ENCODE measurements at places on chromosomes 1 and 21.

DNA sequence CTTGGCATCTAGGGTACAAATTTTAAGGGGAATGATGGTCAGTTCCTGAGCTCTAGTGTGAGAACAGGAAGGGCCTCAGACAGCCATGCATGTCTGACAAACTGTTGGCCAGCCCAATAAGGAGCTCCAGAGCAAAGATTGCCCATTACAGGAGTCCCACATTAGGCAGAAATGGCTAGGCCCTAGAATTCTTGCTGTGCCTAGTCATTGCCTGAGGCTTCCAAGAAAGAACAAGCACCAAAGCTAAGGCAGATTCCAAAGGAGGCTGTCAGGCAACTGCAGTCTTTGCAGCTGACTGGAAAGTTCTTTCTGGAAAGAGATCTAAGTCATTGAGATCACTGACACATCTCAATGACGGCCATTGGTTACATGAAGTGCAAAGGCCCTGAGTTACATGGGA is 3.9 kb upstream of the STIL start:
- no peak for DNase-seq

- no peak for DNase-seq
These were observed 87.1 kb upstream of the COL6A1 start for GRCh38 chr21:45894450-45894825.

DNA sequence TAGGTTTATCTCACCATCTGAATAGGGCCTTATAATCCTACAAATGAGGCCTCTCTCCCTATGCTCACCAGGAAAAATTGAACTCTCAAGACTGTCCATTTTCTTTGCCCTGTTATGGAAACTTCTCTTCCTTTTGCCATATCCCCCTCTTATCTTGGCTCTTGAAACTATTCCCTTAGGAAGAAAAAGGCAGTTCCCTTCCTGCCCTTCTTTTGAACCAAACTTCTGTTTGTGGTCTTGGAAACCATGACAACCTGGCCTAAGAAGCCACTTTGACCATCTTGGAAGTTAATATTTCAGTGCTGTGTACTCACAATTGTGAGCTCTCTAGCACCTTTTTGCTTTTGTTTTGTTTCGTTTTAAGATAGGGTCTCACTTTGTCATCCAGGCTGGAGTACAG is 40.0 kb downstream of the ATP2B4 start:
- no peak for DNase-seq

GRCh38 chr1:74512170-74512915 is at the start of gene LRRC53:
Gene LRRC53 (minus strand): TSS chr1:74512611. CDS start chr1:74483349, 29,262 bp downstream.
- no peak for DNase-seq

GRCh38 chr1:36203554-36204346 is 20.5 kb upstream of the THRAP3 start:
- no peak for DNase-seq

DNA sequence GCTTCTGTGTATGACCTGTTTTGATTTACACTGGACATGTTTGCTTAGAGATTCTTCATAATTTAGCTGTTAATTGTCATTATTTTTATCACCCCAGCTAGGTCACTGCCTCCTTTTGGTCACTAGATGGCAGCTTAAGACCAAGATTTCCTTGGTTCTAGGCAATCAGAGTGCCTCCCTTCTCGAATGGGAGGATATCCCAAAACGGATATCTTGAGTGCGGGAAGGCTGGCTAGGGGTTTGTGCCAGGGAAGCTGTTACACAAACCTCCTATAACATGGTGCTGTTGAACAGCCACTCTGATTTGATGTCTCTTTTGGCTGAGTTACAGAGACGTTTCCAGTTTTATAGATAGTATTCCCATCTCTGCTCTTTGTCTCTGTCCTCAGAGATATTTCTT is 283.5 kb downstream of the S1PR1 start:
- no peak for DNase-seq

GRCh38 chr1:232207073-232207866 is 422.7 kb downstream of the SIPA1L2 start:
- DNase-seq: no peak

GRCh38 chr21:42616941-42617340 is 36.5 kb upstream of the PDE9A start:
- DNase-seq: no peak

GRCh38 chr1:227749916-227750710 is 14.9 kb downstream of the SNAP47 start:
- no peak for DNase-seq

- DNase-seq: no peak
These were observed 16.1 kb downstream of the NOC2L start for GRCh38 chr1:942864-943533.

- DNase-seq: no peak
These were observed 5.5 kb upstream of the OLFML2B start for GRCh38 chr1:162029157-162029556.

DNA sequence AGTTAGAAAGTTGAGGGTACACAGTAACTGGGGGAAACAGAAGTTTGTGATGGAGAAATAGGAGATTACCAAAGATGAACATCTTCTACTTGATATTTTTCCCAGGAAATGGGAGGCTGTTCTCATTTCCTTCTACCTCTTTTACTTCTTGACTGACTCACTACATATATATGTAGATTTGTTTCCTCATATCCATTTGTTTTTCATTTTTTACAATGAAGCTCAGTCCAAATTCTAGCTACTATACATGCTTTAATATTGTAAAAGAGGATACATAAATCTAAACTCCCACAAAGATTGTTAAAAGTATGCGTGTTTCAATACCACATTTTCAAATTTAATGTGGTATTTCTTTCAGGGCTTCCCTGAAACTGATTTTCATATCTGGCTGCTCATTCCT is 366.6 kb upstream of the NCAM2 start:
- no peak for DNase-seq

- DNase-seq: no peak
These were observed 2.8 kb downstream of the ELAVL4 start for GRCh38 chr1:50111503-50111902.

GRCh38 chr1:165025805-165026204 is 330.7 kb downstream of the LMX1A start:
- DNase-seq: no peak

DNA sequence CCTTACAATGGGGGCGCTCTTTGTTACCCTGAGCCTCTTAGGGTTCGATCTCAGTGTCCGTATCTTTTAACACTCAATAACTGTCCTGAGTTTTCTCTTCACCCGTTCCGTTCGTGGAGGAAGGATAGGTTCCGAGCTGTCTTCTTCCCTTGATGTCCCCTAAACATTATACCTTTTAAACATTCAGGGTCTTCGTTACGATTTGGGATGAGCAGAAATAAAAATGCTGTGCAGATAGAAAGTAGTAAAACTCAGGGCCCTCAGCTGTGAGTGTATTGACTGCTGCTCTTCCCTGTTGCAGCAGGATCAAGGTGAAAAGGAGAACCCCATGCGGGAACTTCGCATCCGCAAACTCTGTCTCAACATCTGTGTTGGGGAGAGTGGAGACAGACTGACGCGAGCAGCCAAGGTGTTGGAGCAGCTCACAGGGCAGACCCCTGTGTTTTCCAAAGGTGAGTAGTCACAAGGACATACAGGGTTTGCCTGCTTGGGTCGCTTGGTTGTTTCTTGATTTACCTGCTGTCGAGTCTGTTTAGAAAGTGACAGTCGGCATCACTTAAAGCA is 784 bp downstream of the RPL11 start:
- DNase-seq: no peak

GRCh38 chr1:91160363-91161075 is 138.7 kb upstream of the ZNF644 start:
- DNase-seq: no peak

DNA sequence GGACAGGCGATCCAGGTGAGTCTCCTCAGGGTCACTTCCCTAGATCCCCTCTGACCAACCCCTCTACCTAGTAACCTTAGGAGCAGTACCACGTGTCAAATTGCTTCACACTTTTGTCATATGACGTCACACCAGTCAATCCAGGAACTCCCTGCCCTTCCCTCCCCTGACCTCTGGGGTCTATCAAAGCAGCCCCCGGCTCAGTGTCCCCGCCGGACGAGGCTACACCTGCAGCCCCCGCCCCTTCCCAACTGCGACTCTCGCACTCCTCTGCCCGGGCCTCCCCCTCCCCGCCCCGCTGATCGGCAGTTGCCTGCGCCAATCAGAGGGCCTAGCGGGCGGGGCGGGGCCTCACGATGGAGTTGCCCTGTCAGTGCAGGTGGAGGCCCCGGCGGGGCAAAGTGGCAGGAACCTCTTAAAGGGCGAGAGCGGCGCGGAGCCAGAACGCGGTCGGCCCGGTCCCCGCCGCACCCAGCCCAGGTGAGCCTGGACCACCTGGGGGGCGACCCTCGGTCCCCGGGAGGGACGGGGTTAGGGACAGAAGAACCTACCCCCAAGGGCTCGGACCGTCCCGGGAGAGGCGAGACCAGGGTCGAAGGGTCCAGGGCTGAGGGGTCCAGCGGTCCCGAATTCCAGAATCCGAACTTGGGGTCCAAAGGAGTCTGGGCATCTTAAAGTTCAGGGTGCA is 27.5 kb upstream of the EPB41 start:
- peak; percentile 89 for DNase-seq

DNA sequence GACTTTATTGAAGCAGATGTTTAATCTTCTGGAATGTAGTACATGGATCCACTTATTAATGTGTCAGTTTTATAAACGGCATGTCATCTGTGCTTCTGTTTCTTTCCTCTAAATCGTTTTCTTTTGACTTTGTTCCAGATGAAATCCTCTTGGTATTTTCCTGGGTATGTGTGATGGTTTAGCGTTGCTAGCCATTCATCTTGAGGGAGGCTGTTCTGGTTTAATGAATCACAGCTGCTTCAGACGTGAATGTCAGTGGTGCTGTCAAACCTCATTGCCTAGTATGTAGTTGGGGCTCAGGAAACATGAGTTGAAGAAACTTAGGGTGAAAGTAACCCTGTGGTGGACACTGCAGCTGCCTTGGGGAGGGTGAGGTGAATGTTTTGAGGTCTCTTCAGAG is 33.2 kb downstream of the KCNK1 start:
- no peak for DNase-seq

DNA sequence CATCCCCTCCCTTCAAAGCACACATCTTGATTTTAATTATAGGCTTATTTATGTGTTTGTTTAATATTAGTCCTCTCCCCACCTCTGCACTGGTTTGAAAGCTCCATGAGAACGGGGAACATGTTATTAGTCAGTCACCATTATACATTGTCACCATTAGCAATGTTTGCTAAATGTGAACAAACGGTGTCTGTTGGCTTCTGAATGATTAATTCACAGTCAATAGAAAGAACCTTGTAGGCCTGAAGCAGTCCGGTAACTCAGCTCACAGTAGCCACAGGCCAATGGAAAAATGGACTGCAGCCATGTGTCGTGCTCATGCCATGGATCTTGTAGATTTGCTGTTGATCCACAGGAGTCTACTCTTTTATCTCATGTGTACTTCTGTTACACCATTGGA is 49.7 kb upstream of the NHLH2 start:
- DNase-seq: no peak

DNA sequence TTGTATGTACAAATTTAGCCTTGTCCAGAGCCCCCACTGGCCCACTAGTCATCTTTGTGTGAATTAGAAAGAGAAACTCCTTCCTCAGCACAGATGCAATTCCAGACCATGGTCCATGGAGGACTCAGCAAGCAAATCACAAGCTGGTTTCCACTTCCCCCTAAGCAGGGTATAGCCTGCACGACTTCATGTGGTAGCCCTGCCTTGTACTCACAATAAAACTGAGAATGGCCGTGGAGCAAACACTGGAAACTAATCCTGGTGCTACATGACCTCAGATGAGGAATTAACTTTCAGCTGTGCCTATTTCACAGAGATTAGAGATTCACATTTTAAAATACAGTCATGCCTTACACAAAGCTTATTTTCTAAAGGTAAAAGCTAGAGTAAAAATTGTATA is 32.5 kb downstream of the KCNH1 start:
- no peak for DNase-seq

DNA sequence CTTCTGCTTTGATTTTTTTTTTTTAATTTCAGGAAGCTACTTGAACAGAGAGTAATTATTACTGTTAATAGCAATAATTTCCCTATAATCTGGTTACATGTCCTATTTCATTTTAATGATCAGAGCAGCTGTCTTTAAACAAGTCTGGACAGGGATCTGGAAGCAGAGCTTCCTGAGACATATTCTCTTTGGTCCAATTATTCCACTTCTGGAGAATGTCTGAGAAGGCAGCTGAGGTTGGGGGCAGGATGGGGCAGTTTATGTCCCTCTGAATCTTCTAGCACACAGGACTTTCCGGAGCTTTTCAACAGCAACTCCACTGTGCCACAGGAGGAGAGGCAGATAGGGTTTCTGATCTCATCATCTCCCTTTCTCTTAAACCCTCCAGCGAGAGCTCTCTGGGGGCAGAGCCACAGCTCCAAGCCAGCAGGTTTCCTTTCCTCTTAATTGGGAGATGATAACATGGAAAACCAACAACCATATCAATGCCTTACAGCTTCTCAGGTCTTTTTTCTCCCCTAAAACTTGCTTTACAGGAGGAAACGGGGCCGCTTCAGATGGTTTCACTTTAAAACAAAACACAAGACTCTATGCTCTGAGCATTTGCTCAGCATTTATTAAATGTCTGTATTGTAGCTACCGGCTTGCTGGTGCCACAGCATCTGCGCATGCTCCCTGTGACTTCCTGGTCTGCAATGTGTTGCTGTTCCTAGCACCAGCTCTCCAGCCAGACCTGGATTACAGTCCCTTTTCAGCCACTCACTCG is 425.7 kb upstream of the USP24 start:
- peak; percentile 6 for DNase-seq

GRCh38 chr1:16203550-16203949 is 8.9 kb downstream of the ARHGEF19 start:
- no peak for DNase-seq

GRCh38 chr1:177384461-177384860 is 213.7 kb downstream of the BRINP2 start:
- no peak for DNase-seq

DNA sequence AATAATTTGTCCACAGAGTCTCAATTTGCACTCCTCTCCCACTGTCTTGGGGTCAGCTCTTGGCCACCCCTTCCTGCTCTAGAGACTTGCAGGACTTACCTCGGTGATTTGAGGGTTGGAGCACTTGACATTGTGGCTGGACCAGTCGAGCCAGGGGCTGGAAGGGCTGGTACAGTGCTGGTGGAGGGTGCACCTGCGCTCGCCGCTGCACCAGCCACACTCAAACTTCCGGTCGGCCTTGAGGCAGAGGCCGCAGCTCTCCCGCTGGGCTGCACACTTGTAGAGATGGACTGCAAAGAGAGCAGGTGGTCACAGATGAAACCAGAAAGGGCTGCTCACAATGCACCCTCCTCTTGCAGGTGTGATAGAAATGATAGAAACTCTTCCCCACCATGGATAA is 165.0 kb downstream of the PLXNA2 start:
- no peak for DNase-seq
